ENCODE measurements at places on chromosomes 6 and 20.
A peak's percentile ranks its signal among the peaks of the same experiment; 100 is the strongest.

DNA sequence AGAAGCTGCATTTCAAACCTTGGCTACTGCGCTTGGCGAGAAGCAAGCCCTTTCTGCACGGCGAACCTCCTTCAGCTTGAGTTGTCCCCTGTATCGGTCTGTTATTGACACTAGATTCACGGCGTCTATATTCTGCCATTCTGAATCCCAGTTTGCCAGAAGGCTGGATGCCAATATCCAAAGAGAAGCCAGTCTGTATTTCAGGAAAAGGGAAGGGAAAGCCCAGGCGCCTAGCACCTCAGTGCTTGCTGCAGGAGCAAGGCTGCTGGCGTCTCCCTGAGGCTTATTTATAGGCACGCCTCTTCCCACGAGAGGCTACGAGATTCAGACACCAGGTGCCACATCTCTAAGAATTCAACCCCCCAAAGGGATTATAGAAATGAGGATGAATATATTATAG lies 89.6 kb upstream of the CDH4 start:
- no peak for DNase-seq

DNA sequence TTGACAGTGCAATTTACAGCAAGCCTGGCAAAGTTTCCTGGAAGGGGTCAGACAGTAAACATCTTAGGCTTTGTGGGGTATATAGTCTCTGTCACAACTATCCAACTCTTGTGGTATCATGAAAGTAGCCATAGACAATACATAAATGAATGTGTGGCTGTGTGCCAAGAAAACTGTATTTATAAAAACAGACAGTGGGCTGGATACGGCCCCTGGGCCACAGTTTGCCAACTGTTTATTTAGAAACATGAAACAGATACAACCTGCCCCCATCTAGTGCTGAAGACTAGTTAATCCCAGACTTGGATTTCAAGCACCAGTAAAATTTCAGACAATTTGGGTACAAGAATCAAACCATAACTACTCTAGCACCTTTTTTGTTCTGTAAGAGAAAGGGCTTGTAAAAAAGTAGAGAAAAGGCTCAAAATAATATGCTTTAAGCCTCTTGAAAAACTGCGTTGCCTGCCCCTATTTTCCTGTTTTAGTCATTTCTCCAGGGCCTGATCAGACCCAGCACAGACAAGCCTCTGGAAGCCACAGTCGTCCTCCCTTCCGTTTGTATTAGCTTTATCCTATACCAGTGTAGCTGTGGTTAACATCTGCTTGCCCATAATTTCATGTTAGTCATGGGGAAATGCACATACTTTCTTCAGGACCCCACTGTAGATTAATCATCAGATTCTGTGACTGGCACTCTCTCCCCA lies 30.8 kb downstream of the JAG1 start:
- DNase-seq = no peak

DNA sequence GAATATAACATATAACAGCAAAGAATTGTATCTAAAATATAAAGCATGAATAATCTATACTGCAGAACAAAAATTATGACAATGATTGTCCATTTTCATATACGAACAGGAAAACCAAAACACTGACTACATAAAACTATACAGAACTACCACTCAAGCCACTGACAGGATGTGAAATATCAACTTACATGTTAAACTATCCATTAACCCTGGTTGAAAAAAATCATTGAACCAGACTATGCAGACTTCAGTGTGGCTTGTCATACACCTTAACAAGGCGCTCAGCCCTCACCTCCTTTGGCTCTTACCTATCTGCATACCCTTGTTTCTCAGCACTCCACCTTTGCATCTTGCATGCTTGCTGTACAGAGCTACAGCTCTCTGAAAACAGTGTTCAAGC lies 34.9 kb downstream of the ASCC3 start:
- DNase-seq = peak; percentile 2

DNA sequence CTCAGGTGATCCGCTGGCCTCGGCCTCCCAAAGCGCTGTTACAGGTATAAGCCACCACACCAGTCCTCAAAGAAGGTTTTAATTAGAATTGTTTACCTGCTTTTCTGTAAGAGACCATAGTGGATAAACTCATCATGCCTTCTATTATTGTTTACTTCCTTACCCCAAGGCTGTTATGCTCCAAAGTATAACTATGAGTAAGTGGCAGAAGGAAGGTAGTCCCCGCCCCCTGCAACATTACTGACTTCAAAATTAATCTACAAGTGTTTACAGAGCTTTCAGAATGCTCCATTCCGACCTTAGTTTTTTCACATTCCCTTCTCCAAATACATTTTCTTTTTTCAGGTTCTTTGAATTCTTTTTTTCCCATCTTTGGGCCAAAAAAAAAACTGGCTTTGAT lies 480.5 kb upstream of the NOX3 start:
- no peak for DNase-seq

GRCh38 chr6:116329156-116329555 lies 41.6 kb upstream of the DSE start:
- DNase-seq = no peak

DNA sequence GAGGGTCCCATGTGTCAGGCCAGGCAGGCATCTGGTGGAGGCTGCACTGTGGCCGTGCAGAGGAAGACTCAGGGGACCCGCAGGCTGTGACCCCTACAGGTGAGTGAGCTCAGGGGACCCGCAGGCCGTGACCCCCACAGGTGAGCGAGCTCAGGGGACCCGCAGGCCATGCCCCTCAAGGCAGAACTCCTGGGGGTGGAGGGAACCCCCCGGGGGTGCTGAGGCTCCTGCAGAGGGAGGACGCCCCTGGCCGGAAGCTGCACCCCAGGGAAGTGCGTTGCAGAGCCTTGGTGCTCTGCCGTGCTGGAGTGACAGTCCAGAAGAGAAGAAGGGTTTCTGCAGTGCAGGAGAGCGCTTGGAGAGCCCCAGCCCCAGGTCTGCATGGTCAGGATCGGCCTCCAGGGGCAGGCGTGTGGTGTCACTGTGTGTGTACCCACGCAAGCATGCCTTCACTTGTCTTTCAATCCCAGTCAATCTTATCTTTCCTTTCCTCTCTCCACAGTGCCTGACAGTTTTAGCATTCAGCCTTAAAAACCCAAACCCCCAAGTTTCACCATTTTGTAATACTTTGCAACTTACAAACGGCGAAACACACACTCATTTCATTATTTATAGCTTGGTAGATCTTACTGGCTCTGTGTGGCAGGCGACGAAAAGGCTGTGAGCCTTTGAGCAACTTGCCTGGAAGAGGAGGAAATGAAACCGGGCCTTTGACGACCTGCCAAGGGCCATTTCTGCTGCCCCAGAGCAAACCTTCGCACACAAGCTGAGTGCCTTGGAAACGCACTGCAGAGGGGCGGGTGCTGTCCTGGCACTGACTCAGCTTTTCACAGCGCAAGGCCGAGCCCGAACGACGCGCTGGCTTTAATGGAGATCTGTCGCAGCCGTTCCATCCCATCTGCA lies 101.4 kb upstream of the AGPAT4 start:
- no peak for DNase-seq

- no peak for DNase-seq
These were observed 36.5 kb upstream of the STK35 start for GRCh38 chr20:2065099-2065498.

DNA sequence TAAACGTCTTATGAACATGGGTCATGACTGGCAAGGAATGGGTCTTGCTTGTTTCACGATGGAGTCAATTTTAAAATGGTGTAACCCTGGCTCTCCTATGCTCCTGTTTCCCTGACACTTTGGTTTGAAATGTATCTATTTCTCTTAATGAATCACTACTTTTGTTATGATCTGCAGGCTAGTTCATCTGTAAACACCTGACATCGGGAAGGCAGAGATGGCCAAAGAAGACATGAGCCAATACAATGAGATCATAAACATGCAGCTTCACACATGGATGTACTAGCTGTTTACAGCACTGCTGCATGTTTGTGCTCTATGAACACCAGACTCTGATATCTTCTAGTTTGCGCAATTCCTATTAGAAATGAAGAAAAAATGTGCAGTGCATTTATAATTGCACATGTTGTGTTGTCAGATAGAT lies 11.0 kb upstream of the RAD21L1 start:
- no peak for DNase-seq

- DNase-seq = no peak
These were observed 226.7 kb downstream of the LMBRD1 start for GRCh38 chr6:69570106-69570505.

DNA sequence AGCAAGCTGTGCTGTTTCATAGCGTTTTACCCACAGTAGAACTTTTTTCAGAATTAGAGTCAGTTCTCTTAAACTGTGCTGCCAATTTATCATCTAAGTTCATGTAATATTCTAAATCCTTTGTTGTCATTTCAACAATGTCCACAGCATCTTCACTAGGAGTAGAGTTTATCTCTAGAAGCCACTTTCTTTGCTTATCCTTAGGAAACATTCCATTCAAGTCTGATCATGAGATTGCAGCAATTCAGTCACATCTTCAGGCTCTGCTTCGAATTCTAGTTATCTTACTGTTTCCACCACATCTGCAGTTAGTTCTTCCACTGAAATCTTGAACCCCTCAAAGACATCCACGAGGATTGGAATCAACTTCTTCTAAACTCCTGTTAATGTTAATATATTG lies 12.5 kb downstream of the CTNNBL1 start:
- no peak for DNase-seq

DNA sequence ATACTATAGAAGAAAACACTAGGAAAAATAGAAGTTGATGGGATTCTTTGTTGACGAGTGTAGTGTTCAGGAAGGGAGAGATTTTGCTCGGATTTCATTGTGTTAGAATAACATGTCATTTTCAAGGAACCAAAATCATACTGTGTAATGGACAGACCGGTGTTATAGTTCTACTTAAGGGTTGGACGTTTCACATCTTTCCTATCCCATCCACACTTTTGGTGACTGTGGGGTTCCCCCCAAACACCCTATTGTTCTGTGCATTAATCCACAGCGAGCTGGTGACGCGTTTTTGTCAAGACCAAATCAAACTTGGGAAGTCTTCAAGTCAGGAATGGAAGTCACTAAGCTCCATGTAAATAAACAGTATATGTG lies 43.3 kb downstream of the TRIM27 start:
- DNase-seq = no peak

GRCh38 chr20:20327746-20328145 lies 40.2 kb upstream of the INSM1 start:
- no peak for DNase-seq

GRCh38 chr20:53623454-53624211 lies 30.0 kb upstream of the ZNF217 start:
- no peak for DNase-seq

GRCh38 chr6:1436334-1437306 lies 47.2 kb downstream of the FOXF2 start:
- DNase-seq = peak; percentile 31

- no peak for DNase-seq
These were observed 38.5 kb downstream of the PTGIS start for GRCh38 chr20:49529470-49529869.

- no peak for DNase-seq
These were observed 44.8 kb downstream of the TAF8 start for GRCh38 chr6:42095094-42095493.

- DNase-seq = no peak
These were observed 659 bp downstream of the MCUR1 start for GRCh38 chr6:13813621-13814175.

DNA sequence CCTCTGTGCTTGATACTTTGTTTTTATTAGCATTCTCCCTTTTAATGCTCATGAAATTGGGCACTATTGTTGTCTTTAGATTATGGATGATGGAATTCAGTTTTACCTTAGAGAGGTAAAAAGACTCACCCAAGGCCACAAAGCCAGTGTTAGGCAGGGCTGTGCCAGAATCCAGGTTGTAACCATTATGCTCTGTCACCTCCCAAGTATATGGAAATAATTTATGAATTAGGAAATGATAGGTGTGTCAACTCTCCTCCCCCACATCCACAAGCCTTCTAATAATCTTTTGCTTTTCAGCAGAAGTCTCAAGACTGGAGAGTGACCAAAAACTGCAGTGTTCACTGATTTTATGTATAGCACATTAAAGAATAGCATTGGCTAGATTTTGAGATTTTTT lies 13.0 kb downstream of the DCBLD1 start:
- DNase-seq = no peak

DNA sequence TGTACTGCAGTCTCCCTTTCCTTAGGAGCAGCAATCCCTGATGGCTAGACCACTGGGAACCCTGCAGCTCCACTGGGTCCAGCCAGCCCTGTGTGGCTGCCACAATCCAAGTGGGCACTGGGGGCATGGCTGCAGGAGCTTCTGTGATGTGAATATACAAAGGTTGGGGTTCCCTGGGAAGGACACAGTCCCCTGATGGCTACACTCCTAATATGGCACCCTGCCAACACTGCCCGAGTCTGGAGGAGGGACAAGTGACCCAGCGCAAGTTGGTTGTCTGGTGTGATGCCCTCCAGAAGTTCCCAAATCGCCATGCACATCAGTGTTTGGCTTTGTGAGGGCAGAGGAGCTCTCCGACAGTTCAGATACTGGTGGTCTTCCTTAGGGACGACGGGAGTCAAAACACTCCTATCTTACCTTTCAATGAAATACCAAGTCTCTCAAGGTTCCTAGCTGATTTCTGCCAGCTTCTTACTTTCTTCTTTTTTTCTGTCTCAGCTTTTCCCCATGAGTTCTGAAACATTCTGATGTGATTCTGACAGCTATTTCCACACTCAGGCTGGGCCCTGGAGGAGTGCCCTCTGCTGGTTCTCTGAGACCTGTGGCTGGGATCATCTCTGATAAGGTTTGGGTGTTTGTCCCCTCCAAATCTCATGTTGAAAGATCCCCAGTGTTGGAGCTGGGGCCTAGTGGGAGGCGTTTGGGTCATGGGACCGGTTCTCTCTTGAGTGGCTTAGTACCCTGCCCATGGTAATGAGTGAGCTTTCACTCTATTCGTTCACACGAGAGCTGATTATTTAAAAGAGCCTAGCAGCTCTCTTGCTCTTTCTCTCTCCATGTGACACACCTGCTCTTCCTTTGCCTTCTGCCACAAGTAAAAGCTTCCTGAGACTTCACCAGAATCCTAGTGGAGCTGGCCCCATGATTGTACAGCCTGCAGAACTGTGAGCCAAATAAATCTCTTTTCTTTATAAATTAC lies 15.5 kb upstream of the ZFP57 start:
- DNase-seq = no peak

DNA sequence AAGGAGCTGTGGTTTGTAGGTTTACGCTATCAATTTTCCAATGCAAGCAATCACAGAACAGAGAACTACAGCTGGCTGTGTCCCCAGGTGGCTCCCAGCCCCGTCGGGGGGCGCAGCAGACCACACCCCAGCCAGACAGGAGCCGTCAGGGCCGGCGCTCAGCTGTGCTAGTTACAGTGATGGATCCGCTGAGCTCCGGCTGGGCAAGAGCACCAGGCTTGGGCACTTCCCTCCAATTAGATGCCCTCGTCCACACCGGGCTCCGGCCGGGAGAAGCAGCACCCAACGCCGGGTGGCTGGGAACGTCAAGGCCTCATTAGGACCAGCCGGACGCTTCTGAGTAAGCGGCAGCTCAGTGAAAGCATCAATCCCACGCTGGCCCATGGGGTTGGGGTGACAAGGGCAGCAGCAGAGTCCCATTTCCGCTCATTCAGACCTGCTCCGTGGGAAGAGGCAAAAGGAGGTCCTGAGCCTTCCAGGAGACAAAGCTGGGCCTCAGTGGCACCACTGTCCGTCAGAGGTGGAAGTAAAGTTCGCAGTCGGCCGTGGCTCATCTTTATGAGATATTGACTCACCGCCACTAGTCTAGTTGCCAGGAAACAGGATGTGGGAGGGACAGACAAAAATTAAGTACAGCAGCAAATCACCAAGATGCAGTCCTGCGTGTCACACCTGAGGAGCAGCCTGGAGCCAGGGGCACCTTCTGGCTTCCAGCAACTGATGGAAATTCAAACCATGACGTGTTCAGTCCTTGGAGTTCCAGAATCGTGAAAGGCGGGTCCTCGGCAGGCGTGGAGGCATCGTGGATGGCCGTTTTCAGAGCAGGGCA lies 164.1 kb downstream of the TAF4 start:
- DNase-seq = no peak

GRCh38 chr6:32825966-32826365 lies 9.2 kb upstream of the HLA-DOB start:
- no peak for DNase-seq

Measured in immature natural killer cell (primary cell).